ENCODE measurements at places on chromosomes 7 and 10. TPM values are rescaled to one million over a fixed set of nuclear protein-coding genes. Genes with fewer than 3 reads are reported as not detected.
A peak's percentile ranks its signal among the peaks of the same experiment; 100 is the strongest.

Gene NODAL
- 29.9 TPM for total RNA-seq

Gene IDI2
- not detected for total RNA-seq

Gene TMEM236
- total RNA-seq: 0.03 TPM

Gene DNA2
- 49.3 TPM for total RNA-seq

Gene TUBB8
- 1.4 TPM for total RNA-seq

Gene LRRN3
- 0.23 TPM for total RNA-seq

Gene CALHM3
- not detected for total RNA-seq

Gene LBX1
- not detected for total RNA-seq

- no peak for DNase-seq
Observed at GRCh38 chr10:80487791-80488538, 33.9 kb downstream of the TSPAN14 start.

- DNase-seq: no peak
Observed at GRCh38 chr10:131003455-131003854, 308.1 kb downstream of the TCERG1L start.

- no peak for DNase-seq
Observed at GRCh38 chr7:75937958-75938786, 23.2 kb downstream of the POR start.

DNA sequence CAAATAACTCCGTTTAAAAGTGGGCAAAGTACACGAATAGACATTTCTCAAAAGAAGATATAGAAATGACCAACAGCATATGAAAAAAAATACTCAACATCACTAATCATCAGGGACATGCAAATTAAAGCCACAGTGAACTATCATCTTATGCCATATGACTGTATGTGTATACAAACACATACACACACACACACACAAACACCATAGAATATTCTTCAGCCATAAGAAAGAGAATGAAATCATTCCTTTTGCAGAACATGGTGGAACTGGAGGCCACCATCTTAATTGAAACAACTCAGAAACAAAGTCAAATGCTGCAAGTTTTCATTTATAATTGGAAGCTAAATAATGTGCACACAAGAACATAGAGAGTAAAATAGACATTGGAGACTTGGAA lies 1019.4 kb downstream of the KCNMA1 start:
- DNase-seq: no peak

GRCh38 chr10:79108728-79109127 lies 40.0 kb downstream of the ZMIZ1 start:
- DNase-seq: no peak

DNA sequence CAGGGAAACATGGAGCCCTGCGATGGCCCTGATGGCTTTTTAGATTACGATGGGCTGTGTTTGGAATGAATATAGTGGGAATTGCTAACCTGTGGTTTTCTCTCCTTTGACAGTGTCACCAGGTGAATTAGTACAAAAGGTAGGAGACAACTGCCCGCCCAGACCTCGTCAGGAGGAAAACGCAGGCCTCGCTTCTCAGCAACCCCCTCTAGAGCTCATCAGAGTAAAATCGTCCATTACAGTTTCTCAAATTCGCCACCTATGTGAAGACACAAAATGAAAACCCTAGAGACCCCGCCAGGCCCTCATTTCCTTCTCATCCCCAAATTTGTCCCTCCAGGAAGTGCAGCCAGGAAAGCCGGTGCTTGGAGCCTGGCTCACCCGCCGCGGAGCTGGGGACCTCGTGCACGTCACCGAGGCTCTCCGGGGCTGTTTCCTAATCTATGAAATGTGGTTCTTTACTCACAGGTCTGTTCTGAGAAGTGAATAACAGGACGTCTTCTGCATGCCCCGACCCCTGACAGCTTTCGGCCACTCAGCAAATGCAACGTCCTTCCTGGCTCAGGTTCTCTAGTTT lies 143.7 kb downstream of the VIPR2 start:
- peak; percentile 80 for DNase-seq

DNA sequence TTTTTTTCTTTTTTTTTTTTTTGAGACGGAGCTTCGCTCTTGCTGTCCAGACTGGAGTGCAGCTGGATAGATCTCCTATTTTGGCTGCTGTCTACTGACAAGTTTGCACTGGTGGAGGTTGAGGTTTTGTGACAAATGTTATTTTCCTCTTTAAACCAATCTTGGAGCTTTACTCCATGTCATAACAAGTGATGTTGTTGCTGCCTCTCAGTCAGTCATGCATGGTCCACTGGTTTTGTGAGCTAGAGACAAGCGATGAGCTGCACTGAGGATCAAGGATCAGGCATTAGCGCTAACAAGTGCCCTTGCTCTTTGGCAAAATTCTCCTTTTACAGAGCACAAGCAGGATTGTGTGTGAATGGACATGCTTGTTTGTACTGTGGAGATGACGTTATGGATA lies 805 bp upstream of the WDFY4 start:
- no peak for DNase-seq

- DNase-seq: no peak
Observed at GRCh38 chr7:111942450-111943081, 263.6 kb downstream of the DOCK4 start.

- DNase-seq: no peak
Observed at GRCh38 chr7:103752995-103753394, 236.5 kb downstream of the RELN start.

GRCh38 chr7:134317434-134317833 lies 704 bp upstream of the SLC35B4 start:
- no peak for DNase-seq

- DNase-seq: peak; percentile 86
Observed at GRCh38 chr10:89207181-89207800, at the start of gene CH25H. Gene CH25H (minus strand): TSS chr10:89207317. CDS start chr10:89207292, 25 bp downstream.

GRCh38 chr7:42869131-42870020 lies 42.5 kb downstream of the C7orf25 start:
- DNase-seq: no peak

DNA sequence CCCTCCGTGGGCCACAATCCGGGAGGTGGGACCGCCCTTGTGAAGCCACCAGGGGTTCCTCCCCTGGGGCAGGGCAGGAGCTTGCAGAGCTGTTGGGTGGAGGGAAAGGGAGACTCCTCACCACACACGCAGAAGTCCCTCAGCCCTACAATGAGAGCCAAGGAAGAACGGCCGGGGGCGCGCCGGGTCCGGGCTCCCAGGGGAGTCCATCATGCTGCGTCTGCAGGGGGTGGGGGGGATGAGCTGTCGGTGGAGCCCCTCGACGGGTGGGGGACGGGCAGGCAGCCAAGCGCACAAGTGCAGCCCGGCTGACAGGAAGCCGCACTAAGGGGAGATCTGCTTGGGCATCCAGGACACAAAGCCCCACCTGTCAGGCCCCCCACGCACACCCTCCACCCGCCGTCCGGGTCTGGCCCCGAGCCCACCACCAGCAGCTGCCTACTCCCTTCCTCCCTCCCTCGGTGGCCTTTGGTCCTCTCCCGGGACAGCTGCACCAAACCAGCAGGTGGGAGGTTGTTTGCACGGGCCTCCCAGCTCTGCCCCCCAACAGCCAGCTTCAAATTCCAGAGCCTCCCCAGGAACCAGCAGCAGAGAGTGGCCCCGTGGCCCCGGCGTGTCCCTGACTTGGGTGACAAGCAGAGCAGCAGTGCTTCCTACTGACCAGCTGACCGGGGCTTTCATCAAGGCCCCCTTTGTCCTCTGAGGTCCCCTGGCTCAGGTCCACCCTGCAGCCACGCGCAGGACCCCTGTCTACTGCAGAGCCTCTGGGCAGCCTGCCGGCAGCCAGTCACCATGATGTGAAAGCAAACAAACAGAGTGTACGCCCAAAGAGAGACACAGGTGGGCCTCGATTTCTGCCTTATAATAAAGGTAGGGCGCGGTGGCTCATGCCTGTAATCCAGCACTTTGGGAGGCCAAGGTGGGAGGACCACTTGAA lies 50.3 kb downstream of the HIP1 start:
- no peak for DNase-seq

DNA sequence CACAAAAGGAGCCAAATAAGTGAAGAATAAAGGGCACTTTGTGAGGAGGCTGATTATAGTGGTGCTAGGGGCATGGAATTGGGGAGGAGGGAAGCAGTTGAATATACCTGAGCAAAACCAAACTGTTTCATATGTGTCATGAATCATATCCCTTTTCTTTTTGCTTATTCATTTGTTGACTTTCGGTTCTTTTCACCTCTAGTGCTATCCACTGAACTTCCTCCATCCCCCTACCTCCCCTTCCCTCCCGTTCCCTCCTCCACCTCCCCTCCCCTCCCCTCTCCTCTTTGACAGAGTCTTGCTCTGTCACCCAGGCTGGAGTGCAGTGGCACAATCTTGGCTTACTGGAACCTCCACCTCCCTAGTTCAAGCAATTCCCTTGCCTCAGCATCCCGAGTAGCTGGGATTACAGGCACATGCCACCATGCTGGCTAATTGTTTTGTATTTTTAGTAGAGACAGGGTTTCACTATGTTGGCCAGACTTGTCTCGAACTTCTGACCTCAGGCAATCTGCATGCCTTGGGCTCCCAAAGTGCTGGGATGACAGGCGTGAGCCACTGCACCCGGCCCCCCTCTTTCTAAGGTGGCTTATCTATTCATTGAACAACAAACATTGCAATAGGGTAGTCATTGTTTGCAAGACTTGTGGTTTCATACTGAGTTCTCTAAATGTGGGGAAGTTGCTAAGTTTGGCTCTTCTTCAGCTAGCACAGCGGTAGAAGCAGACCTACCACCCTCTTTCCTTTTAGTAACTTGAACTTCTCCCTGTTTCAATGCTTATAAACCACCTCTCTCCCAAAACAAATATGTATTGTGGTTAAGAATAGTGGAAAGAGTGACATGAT lies 150.4 kb upstream of the PRPS1L1 start:
- no peak for DNase-seq

DNA sequence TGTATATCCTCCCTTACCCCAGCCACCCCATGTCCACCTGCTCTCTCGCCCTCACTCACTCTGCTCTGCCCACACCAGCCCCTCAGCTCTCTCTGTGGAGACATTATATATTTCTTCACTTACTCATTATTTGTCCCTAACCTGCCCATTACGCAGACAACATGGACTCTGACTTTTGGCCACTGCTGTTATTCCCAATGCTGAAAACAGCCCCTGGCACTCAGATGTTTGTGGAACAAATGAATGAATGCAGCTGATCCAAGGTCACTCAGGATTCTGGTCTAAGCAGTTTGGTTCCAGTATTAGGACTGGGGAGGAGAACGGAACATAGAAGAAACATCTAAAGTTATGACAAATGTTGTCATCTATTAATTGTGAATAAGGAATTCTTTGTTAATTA lies 26.7 kb downstream of the GNA12 start:
- no peak for DNase-seq

- no peak for DNase-seq
Observed at GRCh38 chr7:4816419-4817080, 41.1 kb downstream of the AP5Z1 start.
